ENCODE measurements at places on chromosomes 1 and 21.

DNA sequence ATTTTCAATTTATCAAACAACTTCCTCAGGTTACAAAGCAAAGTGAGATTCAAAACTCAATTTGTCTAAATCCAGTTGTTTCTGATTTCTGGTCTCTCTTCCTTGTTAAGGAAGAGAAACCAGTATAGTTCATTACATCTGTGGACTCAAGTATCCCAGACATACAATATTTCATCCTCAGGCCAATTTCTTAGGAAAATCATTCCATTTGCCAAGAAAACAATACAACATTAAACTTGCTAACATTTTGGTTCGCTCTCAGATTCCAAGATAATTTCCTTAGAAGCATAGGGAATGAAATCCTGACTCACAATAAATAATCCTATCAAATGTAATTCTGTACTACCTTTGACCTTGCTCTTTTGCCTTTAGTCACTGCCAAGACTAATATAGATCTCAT lies 11.2 kb upstream of the TTLL7 start:
- no peak for DNase-seq

- DNase-seq: no peak
Measured at GRCh38 chr1:170559166-170559565, 27.2 kb downstream of the GORAB start.

DNA sequence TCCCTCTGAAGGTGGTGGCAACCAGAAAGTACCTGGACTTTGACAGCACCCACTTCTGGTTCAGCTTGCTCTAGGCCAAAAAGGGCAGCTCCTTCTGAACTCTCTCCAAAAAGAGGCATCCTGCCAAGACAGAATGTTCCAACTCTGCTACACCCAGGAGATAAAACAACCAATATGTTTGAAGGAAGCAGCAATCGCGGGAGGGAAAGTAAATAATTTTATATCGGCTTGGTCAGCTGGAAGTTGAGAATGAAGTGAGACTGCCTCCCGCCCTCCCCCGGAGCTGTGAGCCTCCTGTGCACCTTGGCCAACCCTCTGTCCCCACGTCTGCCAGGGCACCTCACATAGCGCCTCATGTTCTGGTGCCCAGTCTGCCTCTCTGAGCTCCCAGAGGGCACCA lies 130.3 kb upstream of the ATP1A1 start:
- no peak for DNase-seq

- no peak for DNase-seq
Measured at GRCh38 chr1:36091698-36092097, 3.0 kb downstream of the ADPRS start.

- DNase-seq: no peak
Measured at GRCh38 chr1:107691540-107691939, 273.4 kb downstream of the VAV3 start.

- no peak for DNase-seq
Measured at GRCh38 chr1:203905275-203905674, 43.9 kb downstream of the SNRPE start.
